ENCODE measurements at places on chromosomes 13 and 19.

- DNase-seq: no peak
Observed at GRCh38 chr19:2064395-2064787, 13.3 kb upstream of the MKNK2 start.

DNA sequence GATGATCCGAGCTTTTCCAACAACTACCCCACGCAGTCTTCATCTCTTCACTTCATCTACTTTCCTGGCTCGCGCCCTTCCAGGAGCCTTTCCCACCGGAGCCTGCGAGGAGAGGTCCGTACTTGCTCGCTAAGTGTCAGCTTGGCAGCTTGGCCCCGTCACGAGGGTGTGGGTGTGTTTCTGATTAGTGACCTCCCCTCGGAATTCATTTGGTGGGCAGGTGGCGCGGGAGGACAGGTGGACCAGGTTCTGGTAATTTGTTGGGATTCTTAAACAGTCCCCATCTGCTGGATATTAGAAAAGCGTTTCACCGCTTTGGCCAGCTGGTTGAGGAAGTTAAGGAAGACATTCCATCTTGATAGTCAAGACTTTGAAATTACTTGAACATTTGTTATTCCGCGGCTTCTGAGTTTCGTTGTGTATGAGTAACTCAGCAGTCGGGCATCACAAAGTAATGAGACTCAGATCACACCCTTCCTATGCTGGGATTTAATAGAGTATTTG lies 515 bp downstream of the UFM1 start:
- DNase-seq: peak; percentile 22

DNA sequence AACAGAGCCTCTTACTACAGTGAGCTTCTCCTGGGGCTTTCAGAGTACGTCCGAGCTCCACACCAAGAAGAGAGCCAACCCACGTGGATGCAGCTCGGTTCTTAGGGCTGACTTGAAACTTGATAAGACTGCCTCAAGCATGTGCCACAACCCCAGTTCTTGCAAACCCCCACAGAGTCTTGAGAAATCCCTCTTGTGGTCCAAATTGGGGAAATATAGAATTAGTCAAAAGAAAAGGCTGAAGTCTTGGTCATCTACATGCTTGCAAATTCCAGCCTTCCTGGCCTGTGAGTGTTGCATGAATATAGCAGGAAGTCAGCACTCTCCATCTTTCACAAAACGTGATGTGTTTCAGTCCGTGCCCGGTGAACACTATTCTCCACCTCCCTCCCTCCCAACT lies 95.2 kb downstream of the GGACT start:
- no peak for DNase-seq

DNA sequence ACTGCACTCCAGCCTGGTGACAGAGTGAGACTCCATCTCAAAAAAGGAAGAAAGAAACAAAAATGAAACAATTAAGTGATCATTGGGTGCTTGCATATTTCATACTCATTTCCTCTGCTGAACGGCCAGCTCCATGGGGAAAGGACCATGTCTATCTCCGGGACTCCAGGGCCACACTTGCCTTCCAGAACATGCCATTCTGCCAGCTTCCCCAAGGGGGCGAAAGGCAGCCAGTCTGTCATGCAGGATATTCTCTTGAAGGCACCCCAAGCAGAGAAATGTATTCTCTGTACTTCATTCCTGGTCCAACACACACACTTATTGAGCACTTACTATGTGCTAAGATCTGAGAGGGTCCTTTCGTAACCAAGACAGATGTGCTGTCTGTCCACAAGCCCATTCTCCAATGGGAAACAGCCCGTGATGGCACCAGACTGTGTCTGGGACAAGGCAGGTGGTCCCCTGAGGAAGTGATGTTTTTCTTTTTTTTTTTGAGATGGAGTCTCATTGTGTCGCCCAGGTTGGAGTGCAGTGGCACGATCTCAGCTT lies 10.2 kb upstream of the CARM1 start:
- no peak for DNase-seq

GRCh38 chr13:76889254-76889653 lies 3.0 kb upstream of the KCTD12 start:
- DNase-seq: no peak

- DNase-seq: no peak
Observed at GRCh38 chr13:41707194-41707821, 250.0 kb downstream of the RGCC start.

- DNase-seq: no peak
Observed at GRCh38 chr13:78460176-78460575, 143.2 kb downstream of the POU4F1 start.

DNA sequence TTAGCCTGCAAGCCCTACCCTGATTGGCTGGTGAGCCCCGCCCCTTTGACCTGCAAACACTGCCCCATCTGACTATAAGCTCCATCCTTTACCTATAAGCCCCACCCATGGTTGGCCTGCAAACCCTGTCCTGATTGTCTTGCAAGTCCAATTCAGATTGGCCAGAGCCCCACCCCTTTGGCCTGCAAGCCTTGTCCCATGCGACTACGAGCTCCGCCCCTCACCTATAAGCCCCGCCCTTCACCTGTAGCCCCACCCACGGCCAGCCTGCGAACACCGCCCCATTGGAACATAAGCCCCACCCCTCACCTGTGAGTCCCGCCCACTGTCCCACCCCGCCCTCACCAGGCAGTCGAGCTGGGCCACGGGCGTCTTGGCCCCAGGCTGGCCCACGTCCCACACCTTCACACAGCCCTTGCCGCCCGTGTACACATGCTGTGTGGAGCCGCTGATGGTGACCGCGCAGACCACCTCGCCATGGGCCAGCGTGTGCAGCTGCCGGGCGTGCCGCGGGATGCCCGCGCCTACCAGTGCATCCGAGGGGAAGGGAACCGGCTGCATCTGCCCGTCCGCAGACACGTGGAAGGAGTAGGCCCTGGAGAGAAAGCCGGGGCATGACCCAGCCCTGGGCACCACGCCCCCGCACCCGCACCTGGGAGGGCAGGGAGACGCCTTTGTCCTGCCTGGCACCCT lies 22.9 kb downstream of the TLE2 start:
- no peak for DNase-seq

DNA sequence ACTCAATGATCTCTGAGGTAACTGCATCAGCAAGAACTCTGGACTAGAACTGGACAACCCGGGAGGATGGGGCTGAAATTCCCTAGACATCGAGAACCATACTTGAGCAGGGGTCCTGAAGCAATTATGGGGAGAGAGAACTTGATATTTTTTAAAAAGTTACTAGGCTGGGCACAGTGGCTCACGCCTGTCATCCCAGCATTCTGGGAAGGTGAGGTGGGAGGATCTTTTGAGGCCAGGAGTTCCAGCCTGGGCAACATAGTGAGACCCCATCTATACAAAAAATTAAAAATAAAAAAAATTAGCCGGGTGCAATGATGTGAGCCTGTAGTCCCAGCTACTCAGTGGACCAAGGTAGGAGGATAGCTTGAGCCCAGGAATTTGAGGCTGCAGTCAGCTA lies 2.3 kb upstream of the DNAJB1 start:
- DNase-seq: no peak

DNA sequence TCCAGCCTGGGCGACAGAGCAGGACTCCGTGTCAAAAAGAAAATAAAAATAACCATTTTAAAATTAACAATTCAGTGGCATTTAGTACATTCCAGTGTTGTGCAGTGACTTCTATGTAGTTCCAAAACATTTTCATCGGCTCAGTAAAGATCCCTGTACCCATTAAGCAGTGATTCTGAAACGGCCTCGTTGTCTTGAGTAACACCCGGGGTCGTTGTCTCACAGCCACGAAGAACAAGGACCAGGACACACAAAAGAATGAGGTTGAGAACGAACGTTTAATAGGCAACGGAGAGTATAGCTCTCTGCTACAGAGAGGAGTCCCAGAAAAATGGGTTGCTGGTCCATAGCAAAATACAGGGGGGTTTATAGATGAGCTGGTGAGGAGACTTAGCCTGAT lies 2.4 kb upstream of the TMED1 start:
- no peak for DNase-seq

DNA sequence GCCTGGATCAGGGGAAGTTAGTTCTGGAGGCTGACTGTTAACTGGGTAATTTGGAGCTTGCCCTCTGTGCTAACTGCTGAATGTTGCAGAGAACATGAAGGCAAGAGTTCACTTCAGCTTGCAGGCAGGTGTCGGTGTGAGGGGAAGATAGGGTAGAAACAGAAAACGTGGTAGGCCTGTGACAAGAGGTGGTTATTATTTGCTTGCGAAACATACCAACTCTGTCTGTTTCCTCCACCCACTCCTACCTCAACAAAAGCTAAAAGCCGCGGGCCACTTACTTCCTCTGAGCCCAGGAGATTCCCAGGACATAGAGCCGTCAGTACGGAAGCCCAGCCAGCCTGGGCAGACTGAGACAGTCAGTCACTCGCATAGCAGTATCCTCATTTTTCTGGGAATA lies 119.2 kb upstream of the ABCC4 start:
- DNase-seq: no peak

DNA sequence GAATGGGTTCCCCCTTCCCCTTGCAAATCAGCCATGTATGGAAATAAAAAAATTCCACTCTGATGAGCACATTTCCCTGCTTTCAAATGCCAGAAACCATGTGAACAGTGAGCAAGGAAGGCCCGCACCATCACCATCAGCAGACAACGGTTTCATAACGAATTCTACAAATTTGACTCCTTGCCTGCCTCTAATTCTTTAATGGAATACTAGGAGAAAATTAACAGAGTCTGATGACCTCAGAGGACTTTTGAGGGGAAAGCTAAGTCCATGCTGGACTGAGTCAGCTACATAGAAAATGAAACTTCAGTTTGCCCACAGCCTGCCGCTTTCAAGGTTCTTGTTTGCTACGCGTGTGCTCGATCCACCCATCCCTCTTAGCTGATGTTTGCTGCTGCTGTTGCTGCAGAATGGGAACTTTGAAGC lies 46.7 kb upstream of the KL start:
- no peak for DNase-seq

GRCh38 chr19:11203194-11204075 lies 6.1 kb upstream of the KANK2 start:
- DNase-seq: no peak

DNA sequence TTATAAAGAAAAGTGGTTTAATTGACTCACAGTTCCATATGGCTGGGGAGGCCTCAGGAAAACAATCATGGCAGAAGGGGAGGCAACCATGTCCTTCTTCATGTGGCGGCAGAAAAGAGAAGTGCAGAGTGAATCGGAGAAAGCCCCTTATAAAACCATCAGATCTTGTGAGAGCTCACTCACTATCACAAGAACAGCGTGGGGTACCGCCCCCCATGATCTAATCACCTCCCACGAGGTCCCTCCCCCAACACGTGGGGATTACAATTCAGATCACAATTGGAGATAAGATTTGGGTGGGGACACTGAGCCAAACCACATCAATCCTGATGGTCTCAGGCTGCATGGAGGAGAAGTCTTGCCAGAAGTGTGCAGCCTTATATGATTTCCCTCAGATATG lies 26.0 kb downstream of the TM9SF2 start:
- DNase-seq: no peak

- no peak for DNase-seq
Observed at GRCh38 chr13:48113756-48114130, 18.8 kb upstream of the MED4 start.

DNA sequence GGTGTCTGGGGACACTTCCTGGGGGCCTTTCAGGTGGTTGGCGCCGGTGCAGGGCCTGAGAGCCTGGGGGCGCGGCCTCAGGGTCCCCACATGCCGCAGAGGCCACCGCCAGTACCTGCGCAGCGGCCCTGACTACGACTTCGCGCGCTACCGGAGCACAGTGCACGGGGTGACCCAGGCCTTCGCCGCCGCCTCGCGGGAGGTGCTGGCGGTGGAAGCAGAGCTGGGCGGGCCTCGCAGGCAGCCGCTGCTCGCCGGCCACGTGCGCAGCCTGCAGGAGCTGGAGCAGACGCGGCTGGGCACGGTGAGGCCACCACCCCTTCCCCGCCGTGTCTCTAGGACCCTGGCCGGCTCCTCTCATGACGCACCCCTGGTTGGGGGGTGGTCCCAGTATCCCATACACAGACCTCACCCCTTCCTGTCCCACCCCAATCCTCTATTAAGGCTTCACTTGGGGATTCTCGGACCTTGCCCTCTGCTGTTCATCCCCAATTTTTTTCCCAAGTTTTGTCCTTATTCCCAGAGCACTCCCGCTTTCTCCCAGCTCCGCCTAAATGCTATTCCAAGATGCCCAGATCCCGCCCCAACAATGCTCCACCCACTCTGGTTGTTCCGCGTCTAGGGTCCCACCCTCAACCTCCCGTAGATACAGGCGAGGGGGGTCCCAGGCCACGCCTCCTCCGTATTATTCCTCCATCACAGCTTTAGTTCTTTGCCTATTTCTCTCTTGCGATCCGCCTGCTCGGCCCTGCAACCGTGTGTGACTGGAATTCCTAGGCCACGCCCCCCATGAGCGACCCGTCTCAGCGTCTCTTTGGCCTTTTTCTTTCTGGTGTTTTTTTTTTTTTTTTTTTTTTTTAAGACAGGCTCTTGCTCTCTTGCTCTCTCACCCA lies 1.0 kb downstream of the REX1BD start:
- DNase-seq: peak; percentile 58

GRCh38 chr19:10238172-10238783 lies 7.1 kb upstream of the S1PR2 start:
- peak; percentile 94 for DNase-seq

DNA sequence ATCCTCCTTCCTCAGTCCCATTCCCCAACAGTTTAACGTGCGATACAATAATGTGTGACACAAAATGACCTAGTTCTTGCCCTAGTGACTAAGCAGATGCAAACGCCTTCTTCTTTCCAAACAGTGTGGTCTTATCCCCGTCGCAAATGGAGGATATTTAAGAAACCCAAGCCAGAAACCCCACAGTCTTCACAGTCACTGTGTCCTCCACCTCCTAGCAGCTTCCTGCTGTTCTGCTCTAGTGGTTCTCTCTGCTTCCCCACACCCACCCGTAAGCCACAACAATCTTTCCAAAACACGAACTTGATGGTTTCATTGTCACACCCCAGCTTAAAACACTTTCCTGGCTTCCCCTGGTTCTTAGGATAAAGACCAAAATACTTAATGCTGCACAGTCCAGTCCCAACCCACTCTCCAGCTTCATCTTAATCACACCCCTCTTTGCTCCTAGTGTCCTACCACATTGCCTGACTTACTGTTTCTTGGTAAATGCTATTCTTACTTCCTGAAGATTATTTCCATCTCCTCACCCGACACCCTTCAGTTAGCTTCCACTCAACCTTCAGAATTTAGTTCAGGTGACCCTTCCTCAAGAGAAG lies 32.3 kb downstream of the ITM2B start:
- no peak for DNase-seq

GRCh38 chr19:13696839-13697238 lies 67.5 kb upstream of the MRI1 start:
- DNase-seq: no peak

- DNase-seq: no peak
Observed at GRCh38 chr19:51431124-51431523, 13.7 kb upstream of the SIGLEC10 start.

DNA sequence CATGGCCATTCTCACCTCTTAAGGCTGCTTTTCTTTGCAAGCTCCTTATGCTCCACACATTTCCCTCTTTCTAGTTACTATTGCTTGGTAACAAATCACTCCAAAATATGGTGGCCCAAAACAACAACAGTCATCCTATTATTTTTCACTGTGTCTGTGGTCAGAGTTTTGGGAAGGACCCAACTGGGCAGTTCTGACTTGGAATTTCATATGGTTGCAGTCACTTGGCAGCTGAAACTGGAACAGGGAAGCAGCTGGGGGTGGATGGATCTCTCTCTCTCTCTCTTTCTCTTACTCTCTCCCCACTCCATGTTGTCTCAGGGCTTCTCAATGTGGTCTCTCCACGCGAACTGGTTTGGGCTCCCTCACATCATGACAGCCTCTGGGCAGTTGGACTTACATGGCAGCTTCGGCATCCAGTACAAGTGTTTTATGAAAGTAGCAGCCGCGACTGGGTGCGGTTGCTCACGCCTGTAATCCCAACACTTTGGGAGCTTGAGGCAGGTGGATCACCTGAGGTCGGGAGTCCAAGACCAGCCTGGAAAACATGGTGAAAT lies 39.6 kb downstream of the NUMBL start:
- no peak for DNase-seq
